ENCODE measurements at places on chromosomes 5 and 9. TPM values are rescaled to one million over a fixed set of nuclear protein-coding genes. Genes with fewer than 3 reads are reported as not detected.

- no peak for DNase-seq
Measured at GRCh38 chr9:100739666-100740065, 161.8 kb downstream of the CAVIN4 start.

- no peak for DNase-seq
Measured at GRCh38 chr5:1088726-1089125, 23.1 kb downstream of the SLC12A7 start.

DNA sequence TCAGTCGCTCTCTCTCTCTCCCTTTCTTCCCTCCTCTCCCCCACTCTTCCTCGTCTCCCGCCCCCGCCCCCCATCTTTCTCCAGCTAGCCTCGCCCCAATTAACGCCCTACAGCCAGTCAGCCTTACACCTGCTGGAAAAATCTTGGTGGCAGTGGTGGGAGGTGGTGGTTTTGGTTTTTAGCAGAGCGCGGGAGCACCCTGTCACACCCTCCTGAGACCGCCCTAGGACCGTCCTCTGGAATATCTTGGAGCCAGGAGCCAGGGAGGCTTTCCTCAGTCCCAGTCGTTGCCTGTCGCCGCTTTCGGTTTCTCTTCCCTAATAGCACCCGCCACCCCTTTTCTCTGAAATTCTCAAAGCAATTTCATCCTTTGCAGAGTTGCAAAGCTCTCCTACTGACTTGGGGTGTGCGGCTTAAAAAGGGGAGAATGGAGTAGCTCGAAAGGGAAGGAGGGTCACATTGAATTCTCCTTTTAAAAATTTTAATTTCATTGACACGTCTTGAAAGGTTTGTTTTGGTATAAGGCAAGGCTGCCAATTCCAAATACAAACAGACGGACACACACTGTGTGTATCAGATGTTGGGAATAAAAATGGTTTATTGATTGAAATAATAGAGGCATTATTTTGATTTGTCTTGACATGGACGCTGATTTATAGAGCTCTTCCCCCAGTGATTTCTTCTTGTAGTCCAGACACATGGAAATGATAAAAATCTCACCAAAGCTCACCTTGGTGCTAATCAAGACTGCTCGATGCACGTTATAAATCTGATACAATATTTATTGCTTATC, 301.3 kb downstream of the PARP8 start:
- no peak for DNase-seq

GRCh38 chr9:126805554-126806262, 868 bp downstream of the ZBTB43 start:
- peak; percentile 85 for DNase-seq

- no peak for DNase-seq
Measured at GRCh38 chr5:142107736-142108431, 695 bp upstream of the NDFIP1 start.

- no peak for DNase-seq
Measured at GRCh38 chr9:97706246-97706645, 9.1 kb upstream of the XPA start.

DNA sequence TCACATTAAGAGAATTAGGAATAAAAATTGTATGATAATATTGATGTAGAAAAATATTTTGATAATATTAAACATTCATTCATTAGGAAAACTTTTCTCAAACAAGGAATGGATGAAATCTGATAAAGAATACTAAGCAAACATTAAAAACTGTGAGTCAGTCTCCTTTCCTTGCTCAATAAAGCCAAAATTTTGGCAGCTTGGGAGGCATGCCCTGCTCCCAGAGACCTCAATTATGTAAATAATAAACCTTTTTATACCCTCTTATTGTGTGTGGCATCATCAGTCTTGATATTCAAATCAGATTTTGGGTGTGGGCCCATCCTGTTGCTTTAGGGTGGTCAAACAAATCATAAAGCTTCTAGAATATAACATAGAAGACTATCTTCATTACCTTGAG, 36.6 kb upstream of the CCL21 start:
- DNase-seq, result no peak

DNA sequence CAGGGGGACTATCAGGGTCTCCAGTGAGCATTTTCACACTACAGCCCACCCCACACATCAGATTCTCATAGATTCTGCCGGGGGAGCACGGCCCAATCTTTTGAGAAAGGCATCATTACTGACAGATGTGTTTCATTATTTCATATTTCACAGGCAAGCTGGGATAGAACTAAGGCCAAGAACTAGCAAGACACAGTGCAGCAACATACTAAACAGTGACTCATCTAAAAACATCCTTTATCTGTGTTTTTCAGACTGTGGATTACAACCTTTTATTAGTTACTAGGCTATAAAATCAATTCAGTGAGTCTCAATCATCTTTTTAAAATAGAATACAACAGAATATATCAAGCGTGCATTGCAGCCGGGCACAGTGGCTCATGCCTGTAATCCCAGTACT, 59.8 kb downstream of the CPLANE1 start:
- no peak for DNase-seq

ANKRD18B gene
- total RNA-seq, result 2.0 TPM
